DMS 273 treated with DMSO at 0.1 percent for 48 hours (cell line): ENCODE measurements at places on chromosomes 6 and 20.
A peak's percentile ranks its signal among the peaks of the same experiment; 100 is the strongest.

- no peak for DNase-seq
These were observed 107.5 kb upstream of the PDE10A start for GRCh38 chr6:165770397-165771082.

DNA sequence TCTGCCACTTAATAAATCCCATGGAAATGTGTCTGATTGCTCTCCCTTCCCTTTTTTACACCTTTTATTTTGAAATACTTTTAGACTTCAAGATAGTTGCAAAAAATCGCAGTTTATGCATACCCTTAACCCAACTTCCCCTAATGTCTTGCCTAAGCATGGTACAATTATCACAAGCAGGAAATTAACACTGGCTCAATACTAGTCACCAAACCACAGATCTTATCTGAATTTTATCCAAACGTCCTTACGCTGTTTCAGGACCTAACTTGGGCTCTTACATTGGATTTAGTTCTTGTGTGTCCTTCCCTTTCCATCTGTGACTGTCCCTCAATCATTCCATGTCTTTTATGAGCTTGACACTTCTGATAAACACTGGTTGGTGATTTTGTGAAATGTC lies 146.3 kb downstream of the ZNF217 start:
- DNase-seq, result no peak

DNA sequence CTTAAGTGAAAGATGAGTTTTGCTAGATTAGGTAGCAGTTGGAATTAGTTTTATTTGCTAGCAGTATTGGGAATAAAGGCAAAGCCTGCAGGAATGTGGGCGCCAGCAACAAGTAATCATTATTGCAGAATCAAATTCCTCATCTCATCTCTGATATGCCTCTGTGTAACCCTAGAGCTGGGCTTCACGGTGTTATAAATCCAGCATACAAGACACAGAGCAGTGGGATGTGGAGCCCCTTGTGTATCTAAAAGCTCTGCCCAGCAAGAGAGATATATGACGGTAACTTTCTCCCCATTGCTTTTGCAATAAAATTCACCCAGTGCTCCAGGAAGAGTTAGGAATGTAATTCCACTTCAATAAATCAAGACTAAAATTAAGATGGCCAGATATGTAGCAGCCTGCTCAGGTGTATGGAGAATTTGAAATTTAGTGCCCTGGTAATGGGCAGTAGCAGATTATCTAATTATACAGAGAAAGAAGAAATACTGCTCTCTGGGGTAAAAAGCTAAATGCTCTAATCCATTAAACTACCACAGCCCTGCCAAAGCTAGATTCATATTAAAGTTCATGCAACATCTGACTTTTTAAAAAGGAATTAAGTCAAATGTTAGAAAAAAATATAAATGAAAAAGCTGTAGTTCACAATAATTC lies 5.6 kb upstream of the BLOC1S5 start:
- no peak for DNase-seq

DNA sequence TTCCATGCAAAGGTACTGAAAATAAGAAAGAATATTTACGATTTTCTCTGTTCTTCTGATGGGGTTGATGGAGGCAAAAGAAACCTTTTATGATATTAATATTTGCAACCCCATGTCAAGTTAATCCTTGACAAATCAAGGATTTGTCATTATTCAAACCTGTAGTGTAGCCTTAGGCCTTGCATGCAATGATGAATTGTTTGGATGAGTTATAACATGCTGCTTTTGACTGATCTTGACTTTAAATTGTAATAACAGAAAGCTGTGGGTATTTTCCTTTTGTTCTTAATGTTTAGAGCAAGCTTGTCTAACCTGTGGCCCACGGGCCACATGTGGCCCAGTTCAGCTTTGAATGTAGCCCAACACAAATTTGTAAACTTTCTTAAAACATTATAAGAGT lies 13.0 kb upstream of the BAG2 start:
- DNase-seq, result no peak

DNA sequence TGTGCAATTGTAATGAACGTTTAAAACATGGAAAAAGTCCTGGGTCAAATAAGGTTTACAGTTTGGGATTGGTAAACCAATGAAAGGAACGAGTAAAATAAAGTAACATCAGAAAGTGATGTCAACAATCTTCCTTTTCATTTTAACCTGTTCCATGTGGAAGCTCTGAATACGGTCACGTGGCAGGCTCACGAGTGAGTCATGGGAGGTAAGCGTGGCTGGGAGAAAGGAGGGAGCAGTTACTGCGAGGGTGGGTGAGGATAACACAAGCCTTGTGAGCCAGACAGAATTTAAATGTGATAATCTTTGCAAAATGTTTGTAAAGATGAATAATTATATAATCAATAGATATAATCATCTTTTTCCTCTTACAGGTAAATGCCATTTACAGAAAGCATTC lies 171.3 kb upstream of the HDAC2 start:
- DNase-seq, result no peak

- DNase-seq, result peak; percentile 93
These were observed 151.9 kb downstream of the CFAP61 start for GRCh38 chr20:20204256-20204655.

- no peak for DNase-seq
These were observed 427.9 kb upstream of the FLRT3 start for GRCh38 chr20:14765370-14765701.

GRCh38 chr20:22984606-22985005 lies 50.5 kb upstream of the SSTR4 start:
- DNase-seq, result no peak

- no peak for DNase-seq
These were observed 141.1 kb upstream of the SLC24A3 start for GRCh38 chr20:19071446-19071725.

DNA sequence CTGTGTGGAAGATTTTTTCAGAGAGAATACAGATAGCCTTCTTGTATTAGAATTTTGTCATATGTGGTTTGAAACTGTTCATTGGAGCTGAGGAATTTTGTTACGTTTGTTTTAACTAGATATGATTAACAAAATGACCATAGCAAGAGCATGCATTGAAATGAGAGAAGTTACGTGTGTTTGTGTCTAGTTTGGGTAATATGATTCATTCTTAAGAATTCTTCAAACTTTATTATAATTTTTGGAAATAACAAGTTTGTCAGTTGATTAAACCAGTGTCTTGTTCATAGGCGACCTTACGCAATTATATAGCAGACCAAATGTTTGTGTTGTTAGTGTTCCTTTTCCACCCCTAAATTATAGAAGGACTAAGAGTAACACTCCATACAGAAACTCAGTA lies 5.5 kb downstream of the GMNN start:
- DNase-seq, result no peak
